MG63 (cell line): ENCODE measurements at places on chromosomes 11 and 22. TPM values are rescaled to one million over a fixed set of nuclear protein-coding genes. Genes with fewer than 3 reads are reported as not detected.

Gene CABP7
- total RNA-seq: not detected in 2 replicates

DNA sequence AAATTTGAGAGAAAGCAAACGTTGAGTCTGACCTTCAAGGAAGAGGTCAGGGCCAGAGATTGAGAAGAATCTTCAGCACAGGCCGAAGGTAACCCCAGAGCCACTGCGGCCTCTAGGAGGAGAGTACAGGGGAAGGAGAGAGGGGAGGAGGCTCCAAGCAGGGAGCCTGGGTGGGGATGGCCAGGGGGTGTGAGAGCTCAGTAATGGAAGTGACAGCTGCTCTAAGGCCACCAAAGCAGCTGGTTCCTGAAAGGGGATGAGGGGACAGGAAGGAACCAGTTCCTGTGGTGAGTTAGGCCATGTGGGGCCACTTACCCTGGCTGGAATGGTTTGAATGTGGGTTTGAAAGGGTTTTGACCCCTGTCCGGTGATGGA lies 46.1 kb downstream of the PISD start:
- no peak for DNase-seq

DNA sequence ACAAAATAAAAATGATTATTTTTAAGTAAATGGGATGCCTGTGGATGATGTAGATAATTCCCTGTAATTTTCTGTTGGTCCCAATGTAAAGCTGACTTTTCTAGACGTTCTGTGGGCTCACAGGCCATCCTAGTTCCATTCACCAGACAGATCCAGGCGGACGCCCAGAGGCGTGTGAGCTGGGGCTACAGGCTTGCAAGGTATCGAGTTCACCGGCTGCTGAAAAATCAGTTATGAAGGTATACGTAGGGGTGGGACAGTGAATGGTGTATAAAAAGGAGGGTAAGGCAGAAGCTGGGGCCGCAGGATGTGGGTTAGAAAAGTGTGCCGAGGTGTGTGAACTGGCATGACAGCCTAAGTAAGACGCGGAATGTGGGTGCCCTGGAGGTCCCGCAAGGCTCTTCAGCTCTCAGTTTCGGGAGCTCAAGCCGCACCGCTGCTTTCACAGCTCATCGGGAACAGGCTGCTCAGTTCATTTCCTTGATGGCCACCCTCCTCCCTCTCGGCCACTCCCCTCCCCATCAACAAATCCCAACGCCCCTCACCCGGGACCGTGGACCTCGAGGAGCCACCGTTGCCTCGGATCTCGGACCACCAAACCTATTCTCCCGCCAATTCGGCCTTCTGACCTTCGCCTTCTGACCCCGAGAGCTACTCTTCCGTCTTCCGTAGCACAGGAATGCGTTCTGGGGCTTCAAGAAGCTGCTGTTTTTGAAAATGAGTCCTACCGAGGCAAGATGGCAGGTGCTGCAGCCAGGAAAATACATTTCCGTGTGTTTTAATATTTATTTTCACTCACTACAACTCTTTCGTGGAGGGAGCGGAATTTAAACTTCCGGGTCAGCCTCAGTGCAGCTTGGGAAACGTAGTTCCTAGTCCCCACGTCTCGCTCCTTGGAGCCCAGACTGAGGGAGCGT lies at the start of gene XNDC1N:
Gene XNDC1N, minus strand, starts transcription at position 775 of the 917 bp plus-strand sequence. CDS start 5,241 bp downstream, outside the sequence.
- DNase-seq: peak; percentile 82

Gene OR51E2
- total RNA-seq: 0.23 and 3.5 TPM in 2 replicates

DNA sequence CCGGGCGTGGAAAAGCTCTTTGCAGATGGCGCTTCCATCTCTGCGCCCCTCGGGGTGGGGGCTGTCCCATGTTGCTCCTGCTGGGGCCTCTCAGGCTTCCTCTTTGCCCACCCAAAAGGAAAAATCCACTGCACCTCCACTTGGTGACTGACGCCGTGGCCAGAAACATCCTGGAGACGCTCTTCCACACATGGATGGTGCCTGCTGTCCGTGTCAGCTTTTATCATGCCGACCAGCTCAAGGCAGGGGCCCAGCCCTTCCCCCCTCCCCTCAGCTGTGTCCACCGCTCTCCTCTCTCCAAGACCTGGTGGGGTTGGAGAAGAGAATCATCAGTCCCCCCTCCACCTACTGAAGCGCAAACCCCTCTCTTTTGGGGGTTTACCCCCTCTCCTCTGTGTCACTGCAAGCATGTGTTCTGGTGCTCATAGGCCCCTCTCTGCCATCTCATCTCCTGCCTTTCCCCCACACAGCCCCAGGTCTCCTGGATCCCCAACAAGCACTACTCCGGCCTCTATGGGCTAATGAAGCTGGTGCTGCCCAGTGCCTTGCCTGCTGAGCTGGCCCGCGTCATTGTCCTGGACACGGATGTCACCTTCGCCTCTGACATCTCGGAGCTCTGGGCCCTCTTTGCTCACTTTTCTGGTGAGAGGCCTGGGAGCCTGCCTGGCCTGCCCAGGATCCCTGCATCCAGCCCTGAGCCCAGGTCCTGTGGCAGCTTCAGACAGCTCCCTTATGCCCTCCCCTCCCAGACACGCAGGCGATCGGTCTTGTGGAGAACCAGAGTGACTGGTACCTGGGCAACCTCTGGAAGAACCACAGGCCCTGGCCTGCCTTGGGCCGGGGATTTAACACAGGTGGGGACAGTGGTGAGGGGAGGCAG lies 1.8 kb downstream of the LARGE2 start:
- DNase-seq: no peak

Gene MYEOV
- 1.2 and 1.3 TPM in 2 replicates for total RNA-seq

DNA sequence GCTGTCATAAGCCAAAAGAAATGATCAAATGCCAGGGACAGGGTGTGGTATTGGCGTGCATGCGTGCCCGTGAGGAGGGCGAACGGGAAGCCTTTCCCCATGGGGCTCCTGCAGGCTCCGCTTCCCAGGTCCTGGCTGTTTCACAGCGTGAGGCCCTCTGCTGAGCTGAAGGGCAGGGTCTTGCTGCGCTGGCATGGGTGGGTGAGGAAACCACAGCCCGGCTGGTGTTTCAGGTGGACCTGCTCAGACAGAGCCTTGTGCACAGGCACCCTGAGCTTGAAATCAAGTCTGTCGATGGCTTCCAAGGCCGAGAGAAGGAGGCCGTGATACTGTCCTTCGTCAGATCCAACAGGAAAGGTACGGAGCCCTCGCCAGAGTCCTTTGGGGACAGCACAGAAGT lies 31.4 kb downstream of the IGHMBP2 start:
- no peak for DNase-seq

- no peak for DNase-seq
Observed at GRCh38 chr11:68822546-68822945, 19.2 kb downstream of the CPT1A start.

Gene TSSK2
- total RNA-seq: not detected in 2 replicates
